ENCODE measurements at places on chromosomes 6 and 20.

- DNase-seq: no peak
Measured at GRCh38 chr6:33817489-33817888, 13.7 kb upstream of the MLN start.

- DNase-seq: no peak
Measured at GRCh38 chr6:157292202-157292601, 31.1 kb downstream of the TMEM242 start.

DNA sequence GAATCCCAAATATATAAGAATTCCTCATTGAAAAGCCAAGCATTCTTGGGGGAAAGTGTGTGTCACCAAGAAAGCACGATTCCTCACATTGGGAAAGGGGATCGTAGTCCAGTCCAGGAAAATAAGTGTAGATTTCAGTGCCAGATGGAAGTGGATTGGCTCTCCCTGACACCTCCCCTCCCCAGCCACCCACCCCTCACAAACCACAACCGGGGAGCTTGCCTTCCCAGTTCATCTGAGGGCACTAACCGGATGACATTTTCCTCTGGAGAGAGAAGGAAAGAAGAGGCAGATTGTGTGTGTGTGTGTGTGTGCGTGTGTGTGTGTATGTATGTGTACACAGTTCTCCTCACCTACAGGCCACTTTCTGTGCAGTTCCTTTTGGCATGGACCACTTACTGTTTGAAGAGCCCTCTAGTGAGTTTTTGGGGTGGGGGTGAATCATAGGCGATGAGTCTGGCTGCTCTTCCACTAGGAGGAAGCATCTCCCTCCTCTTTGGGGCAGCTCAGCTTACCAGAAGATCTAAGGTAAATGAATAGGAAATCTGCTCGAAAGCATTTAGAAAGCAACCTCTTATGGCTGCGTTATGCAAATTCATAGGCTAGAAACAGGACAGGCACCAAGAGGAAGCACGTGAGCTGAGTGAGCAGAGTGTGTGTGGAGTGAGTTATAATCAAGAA is 20.8 kb downstream of the DAAM2 start:
- no peak for DNase-seq

DNA sequence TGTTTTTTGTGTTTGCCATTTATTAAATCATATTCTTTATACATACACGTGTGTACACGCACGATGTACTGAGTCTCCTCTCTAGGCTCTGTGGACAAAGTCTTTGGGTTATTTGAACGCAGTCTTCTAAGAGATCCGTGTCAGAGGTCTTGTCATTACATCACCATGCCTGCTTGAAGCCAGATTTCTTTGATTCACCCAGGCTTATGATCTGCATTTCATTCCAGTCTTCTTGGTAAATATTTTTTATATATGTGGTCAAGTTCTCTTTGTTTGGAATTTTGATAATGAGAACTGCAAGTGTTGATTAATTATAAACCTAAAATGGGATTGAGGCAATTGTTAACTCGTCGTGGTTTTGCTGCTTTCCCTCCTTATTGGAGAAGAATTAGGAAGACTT is 34.6 kb downstream of the KCNS1 start:
- DNase-seq: no peak

GRCh38 chr20:18360635-18361034 is 72.3 kb downstream of the ZNF133 start:
- no peak for DNase-seq

DNA sequence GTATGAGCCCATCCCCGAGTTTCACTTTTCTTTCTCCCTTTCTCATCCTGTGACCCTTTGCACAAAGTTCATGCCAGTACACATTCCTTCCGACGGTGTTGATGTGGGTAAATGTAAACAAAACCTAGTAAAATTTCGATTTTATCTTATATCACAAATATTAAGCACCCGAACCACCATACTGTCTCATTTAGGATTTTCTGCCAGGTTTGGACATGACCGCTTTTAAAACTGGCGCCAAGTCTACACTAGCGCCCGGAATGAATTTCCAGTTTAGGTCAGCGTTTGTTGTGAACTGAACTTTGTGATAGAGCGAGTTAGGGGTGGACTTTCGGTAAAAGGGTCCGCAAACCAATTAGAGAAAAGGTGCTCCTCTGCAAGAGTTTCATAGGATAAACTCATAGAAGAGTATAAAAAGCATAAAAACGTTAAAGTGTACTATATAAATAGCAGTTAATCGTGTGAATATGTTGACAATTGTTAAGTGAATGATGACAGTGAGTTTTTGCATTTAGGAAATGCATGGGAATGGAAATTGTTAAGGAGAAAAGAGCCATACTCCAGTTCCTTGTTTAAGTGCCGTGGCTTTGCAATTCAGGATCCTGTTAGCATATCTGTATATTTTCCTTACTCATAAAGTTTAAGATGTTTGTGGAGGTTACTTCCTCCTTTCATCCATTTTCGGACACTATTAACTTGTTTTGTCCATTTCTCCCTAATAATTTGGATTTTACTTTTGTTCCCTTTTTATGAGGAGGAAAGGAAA is 937 bp downstream of the AKAP7 start:
- no peak for DNase-seq

GRCh38 chr6:108113557-108114519 is 39.3 kb upstream of the OSTM1 start:
- DNase-seq: no peak

DNA sequence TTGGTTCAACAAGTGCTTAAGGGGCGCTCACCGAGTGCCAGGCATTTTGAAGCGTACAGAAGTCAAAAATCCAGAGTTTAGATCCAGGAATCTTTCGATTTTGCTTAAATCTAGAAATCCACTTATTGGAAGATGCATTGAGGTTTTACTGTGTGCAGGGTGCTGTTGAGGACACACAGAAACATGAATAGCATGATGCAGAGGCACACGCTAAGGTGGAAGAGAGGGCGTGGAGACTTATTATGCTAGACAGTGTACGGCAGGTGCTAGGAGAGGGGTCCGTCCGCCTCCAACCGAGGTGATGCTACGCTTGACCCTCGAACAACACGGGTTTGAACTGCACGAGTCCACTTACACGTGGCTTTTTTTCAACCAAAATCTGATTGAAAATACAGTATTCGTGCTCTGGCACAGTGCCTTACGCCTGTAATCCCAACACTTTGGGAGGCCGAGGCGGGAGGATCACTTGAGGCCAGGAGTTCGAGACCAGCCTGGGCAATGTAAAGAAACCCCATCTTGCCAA is 1.0 kb upstream of the KIF13A start:
- no peak for DNase-seq

- no peak for DNase-seq
Measured at GRCh38 chr6:100427452-100427851, 37.3 kb downstream of the SIM1 start.

DNA sequence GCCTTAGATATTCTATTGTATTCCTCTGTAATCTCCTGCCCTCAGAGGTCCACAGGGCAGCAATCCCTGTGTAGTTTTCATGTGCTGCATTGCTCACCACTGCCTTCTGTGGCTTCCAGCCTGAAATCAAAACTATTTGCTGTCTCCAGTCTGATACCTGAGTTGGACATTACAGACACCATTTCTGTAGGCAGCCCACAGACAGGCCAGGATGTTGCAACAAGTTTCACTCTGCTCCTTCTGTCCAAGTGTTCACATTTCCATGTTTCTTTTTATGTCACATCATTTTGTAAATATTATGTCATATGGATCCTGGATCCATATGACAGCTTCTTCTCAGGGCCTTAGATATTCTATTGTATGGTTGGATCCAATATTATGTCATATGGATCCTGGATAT is 21.7 kb downstream of the ECI2 start:
- no peak for DNase-seq
